ENCODE measurements at places on chromosomes 6 and 20. TPM values are rescaled to one million over a fixed set of nuclear protein-coding genes. Genes with fewer than 3 reads are reported as not detected.

- peak; percentile 85 for DNase-seq
These were observed 802.9 kb downstream of the MAFB start for GRCh38 chr20:39885975-39886649.

ZBP1 gene
- total RNA-seq, result not detected

- no peak for DNase-seq
These were observed 325.7 kb downstream of the SAMD5 start for GRCh38 chr6:147834084-147834776.

HLA-DRB5 gene
- total RNA-seq, result 0.29 TPM

HDGFL1 gene
- total RNA-seq, result not detected

- DNase-seq, result no peak
These were observed 548.2 kb downstream of the PRKN start for GRCh38 chr6:162179196-162179951.

DNA sequence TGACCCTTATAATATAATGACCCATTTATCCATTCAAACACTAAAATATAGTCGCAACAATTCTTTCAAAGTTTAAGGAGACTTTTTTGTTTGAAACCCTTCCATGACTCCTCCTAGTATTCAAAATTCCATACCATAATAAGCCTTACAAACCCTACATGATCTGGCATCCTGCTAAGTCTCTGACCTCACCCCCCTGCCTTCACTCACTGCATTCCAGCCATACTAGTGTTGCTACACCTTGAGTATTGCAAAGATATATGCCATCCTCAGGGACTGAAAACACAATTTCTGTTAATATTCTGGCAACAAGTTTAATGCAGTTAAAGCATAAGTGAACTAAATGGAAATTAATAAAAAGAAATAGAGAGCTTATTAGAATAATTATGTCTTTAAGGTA is 168.4 kb downstream of the EYS start:
- no peak for DNase-seq

FAM120B gene
- 11.3 TPM for total RNA-seq

GRCh38 chr20:49557449-49557848 is 10.5 kb downstream of the PTGIS start:
- no peak for DNase-seq

GRCh38 chr6:157611406-157611805 is 211.6 kb upstream of the SNX9 start:
- DNase-seq, result no peak

- peak; percentile 93 for DNase-seq
These were observed at the start of gene ZNF133 for GRCh38 chr20:18287915-18288748. Gene ZNF133, plus strand, starts transcription at chr20:18288527. Its CDS starts 17,160 bp downstream, at chr20:18305687.

DNA sequence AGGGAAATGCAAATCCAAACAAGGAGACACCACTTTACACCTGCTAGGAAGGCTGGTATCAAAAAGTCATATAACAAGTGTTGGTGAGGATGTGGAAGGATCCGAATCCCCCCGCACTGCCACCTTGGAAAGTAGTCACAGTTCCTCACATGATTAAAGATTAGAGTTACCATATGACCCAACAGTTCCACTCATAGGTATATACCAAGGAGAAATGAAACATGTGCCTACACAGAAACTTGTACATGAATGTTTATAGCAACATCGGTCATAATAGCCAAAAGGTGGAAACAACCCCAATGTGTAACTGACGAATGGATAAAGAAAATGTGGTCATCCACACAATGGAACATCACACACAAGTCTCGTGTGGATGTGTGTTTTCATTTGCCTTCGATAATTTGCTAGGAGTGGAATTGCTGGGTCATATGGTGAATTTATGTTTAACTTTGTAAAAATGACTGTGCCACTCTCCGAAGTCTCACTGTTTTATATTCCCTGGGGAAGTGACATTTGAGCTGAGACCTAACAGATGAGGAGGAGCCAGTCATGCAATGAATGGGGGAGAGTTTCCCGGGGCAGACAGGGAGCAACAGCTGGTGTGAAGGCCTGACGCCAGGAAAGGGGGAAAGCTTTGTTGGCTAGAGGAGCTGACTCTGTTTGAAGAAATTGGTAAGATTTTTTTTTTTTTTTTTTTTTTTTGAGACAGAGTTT is 125.9 kb upstream of the MLN start:
- DNase-seq, result no peak

DCDC2 gene
- 1.9 TPM for total RNA-seq

FOXA2 gene
- not detected for total RNA-seq

RIMS4 gene
- 10.9 TPM for total RNA-seq

DNA sequence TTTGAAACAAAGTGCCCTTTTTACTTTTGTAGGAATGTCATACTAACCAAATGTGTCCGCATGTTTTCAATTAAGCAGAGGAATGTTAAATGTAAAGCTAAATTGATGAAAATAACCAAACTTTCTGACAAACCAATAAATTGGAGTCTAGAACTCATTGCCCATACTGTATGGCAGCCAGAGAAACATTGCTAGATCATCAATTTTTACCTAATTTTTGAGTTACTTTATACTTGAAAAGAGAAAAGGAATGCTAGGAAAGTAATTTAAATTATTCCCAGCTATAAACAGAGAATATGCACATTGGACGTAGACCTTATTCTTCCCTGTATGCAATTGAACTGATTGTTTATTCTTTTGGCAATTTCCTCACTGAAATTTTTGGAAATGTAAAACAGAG is 44.4 kb downstream of the RPS12 start:
- no peak for DNase-seq

GRCh38 chr20:53559816-53560215 is 33.8 kb downstream of the ZNF217 start:
- no peak for DNase-seq

GRCh38 chr6:148959008-148959407 is 212.2 kb downstream of the UST start:
- no peak for DNase-seq

TRIM15 gene
- not detected for total RNA-seq

DNA sequence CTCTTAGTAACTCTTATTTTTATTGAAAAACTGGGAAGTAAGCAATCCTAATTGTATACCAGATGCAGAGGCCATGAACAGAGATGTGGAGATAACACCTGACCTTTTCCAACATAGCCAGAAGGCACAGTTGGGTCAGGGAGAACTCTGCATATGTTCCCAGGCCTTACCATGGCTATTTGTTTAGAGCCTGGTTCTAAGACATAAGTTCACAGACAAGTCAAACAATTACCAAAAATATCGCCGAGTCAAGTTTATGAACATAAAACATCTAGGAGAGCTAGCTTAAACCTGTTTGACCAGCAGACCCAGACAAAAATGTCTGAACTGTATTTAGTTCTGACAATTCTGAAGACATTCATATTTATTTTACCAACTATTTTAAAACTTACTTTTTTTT is 26.7 kb upstream of the IYD start:
- DNase-seq, result no peak

DNA sequence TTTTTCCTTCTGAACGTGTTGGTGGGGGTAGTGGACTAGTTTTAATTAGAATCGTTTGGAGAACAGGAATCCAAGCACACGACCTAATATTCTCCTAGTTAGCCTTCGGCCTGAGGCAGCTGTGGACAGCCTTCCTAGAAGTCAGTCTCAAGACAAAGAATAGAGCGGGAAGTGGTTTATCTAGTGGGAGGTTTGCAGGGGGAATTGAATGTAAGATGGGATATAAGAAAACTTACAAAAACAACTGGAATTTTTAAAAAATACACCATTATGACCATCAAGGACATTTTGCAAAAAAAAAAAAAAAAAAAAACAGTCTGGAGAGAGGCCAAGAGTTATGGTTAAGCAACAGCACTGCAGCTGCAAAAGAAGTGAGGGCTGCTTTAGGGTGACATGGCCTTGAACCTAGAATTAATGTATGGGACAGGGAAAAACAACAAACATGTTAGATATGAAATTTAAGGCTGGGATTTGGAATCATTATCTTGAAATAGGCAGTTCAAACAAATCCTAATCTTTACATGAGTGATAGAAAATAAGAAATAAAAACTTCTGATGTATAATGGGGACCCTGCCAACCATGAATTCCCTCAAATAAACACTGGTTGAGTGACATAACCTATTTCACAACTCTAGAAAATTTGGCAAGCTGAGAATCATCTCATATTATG is 40.2 kb downstream of the PLAGL1 start:
- no peak for DNase-seq

ERMARD gene
- total RNA-seq, result 18.1 TPM

DNA sequence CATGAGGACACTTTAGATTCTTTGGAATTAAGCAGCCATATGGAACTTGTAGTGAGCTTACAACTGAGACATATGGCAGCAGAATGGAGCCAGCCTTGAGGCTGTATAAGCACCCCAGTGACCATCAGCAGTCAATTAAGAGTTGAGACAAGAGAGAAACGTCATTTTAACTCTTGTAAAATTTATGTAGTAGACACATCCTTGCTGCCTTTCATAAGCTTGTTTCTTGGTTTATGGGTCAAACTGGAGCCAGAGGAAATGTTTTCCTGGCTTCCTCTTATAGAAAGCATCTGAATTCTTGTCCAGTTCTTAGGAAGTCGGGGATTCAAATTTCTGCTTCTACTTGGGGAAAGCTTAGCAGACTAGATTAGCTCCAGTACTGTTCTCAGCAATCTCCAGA is 745.1 kb upstream of the MARCKS start:
- no peak for DNase-seq

- DNase-seq, result no peak
These were observed 25.7 kb upstream of the IRF4 start for GRCh38 chr6:365835-366234.

PNLDC1 gene
- not detected for total RNA-seq

- DNase-seq, result no peak
These were observed 301.6 kb upstream of the ADGRB3 start for GRCh38 chr6:68333442-68333841.

- no peak for DNase-seq
These were observed 221.4 kb downstream of the CDKAL1 start for GRCh38 chr6:20755631-20756030.

GRCh38 chr6:93398723-93399122 is 20.6 kb downstream of the EPHA7 start:
- DNase-seq, result no peak

DNA sequence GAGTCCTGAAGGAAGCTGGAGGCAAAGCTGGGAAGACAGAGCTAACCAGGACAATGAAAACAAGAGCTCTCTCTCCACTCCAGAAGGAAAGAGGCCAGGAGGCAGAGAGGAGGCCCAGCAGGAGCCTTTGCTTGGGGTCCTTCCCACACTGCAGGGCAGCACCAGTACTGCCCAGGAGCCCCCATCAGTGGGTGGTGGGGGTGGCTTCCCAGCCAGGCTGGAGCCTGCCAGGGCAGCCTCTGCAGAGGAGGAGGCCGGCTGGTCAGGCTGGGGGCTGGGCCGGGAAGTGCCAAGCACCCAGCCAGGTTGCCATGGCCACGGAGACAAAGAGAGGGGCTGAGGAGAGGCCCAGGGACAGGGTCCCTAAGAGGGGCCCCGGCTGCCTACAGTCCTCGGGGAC is 33.4 kb downstream of the PREX1 start:
- DNase-seq, result no peak

- DNase-seq, result no peak
These were observed 9.4 kb upstream of the RAE1 start for GRCh38 chr20:57341663-57342062.

- DNase-seq, result no peak
These were observed 10.7 kb downstream of the TULP4 start for GRCh38 chr6:158322724-158323560.

DNA sequence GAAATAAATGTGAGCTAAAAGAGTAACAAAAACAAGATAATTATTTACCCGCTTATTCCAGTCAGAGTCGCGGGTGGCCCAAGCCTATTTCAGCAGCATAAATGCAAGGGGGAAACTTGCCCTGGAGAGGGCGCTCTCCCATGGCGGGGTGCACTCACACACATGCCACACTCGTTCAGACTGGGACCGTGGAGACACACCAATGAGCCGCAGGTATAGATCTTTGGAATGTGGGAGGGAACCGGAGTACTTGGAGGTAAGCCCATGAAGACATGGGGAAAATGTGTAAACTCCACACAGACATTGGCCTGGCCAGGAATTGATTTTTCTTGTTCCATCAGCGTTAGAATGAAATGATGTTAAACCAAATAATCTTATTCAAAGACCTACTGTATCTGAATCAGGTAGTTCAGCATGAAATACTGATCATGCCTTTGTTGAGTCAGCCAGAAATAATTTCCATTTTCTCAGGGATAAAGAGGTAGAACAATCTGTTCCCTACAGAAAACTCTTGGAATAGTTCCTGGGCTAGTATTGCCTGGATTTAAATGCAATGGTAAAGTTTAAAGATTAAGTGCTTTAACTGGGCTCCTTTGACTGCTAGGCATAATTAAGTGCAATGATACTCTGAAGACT is 191.5 kb downstream of the MCHR2 start:
- no peak for DNase-seq

DNA sequence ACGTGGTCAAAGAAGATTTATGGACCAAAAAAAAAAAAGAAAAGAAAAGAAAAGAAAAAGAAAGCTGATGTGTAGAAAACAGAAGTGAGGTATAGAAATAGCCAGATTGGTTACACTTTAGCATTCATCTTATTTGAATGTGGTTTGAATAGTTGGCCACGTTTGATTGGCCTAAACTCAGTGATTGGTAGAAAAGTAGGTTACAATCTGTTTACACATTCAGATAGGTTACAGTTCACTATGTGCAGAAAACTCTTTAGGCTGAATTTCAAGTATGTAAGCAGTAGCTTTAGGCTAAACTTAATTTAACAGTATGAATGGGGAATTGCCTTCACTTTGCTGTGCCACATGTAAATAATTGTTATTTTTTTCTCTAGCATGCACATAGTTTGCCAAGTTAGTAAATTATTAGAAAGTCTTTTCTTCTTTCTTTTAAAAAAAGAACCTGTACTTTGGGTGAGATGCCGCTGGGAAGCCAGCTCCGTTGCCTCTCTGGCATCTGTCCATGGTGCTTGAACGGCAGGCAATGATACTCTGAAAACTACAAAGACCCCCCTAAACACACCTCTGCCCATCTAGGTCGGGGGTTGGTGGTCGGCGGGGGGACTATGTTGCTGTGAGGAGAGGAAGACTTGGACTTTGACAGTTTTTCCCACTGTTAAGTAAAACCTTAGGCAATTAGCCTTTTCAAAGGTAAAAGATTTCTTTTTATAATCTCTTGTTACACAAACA is 173.0 kb downstream of the AIG1 start:
- DNase-seq, result no peak

DNA sequence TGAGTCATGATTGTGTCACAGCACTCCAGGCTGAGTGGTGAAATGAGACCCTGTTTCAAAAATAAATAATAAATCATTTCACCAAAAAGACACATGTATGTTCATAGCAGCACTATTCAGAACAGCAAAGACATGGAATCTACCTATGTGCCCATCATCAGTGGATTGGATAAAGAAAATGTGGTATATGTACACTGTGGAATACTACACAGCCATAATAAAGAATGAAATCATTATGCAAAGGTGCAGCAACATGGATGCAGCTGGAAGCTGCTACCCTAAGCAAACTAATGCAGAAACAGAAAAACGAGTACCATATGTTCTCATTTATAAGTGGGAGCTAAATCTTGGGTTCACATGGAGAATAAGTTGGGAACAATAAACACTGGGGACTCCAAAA is 33.1 kb downstream of the ZNF451 start:
- DNase-seq, result no peak

CDH4 gene
- total RNA-seq, result not detected

RSPH9 gene
- 1.1 TPM for total RNA-seq
